ENCODE measurements at places on chromosomes 16 and 17.

- no peak for DNase-seq
Observed at GRCh38 chr17:78589031-78589675, 12.0 kb upstream of the DNAH17 start.

- no peak for DNase-seq
Observed at GRCh38 chr16:82741073-82741615, 114.4 kb downstream of the CDH13 start.

DNA sequence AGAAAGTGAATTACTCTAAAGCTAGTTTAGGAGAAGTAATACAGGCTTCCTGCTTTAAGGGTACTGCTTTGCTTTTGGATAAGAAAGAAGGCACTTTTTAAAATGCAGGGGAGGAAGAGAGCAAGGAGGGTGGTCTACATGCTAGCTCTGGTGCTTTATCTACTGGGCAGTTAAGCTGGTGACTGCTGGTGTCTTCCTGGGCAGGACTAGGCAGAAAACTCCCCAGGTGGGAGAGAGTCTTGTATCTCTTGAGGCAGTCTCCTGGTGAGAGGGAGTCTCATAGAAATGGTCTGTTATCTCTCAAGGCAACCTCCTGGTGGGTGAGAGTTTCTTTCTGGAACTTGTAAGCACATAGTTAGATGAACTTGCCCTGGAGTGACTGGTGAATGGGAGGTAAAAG lies 953.9 kb upstream of the GOT2 start:
- DNase-seq, result no peak

- DNase-seq, result no peak
Observed at GRCh38 chr16:970386-970765, 408 bp downstream of the LMF1 start.

DNA sequence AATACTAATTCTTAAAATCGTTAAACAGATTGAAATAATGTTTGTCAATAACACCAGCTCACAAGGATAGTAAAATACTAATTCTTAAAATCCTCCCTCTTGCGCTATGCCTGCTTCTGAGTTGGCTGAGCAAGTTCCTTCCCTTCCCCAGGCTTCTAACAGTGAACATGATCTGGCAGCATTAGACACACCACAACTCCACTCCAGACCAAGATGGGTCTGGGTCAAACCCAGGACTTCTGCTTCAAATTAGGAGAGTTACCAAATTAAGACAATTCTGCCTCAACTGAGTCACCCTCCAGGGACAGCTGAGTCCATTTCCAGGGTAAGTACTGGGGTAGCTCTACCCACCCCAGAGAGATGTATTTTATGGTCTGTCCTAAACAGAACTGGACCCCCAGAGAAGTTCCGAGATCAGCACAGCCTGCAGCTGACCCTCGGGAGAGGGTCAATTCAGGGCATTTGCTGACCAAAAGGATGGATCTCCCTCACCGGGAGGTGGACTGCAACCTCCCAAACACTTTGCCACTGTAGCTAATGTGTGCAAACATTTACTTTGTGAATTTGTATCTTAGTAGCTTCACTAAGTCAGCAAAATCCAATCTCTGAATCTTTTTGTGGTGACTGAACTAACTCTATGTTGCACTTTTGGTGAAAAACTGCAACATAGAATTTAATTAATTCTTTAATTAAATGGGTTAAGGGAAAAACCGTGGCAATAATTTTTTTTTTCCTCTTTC lies 48.8 kb downstream of the ADCY9 start:
- DNase-seq, result no peak

- no peak for DNase-seq
Observed at GRCh38 chr16:74113545-74113944, 183.1 kb upstream of the PSMD7 start.

GRCh38 chr16:51326131-51326856 lies 175.2 kb upstream of the SALL1 start:
- no peak for DNase-seq

- no peak for DNase-seq
Observed at GRCh38 chr17:40348562-40349476, 15.7 kb downstream of the GJD3 start.

All from OCI-M1 (cell line).